ENCODE measurements at places on chromosomes 4 and X. TPM values are rescaled to one million over a fixed set of nuclear protein-coding genes. Genes with fewer than 3 reads are reported as not detected.

- no peak for DNase-seq
These were observed 24.4 kb downstream of the PPP2R3B start for GRCh38 chrX:362351-362750.

Gene VEGFD
- total RNA-seq, result not detected

DNA sequence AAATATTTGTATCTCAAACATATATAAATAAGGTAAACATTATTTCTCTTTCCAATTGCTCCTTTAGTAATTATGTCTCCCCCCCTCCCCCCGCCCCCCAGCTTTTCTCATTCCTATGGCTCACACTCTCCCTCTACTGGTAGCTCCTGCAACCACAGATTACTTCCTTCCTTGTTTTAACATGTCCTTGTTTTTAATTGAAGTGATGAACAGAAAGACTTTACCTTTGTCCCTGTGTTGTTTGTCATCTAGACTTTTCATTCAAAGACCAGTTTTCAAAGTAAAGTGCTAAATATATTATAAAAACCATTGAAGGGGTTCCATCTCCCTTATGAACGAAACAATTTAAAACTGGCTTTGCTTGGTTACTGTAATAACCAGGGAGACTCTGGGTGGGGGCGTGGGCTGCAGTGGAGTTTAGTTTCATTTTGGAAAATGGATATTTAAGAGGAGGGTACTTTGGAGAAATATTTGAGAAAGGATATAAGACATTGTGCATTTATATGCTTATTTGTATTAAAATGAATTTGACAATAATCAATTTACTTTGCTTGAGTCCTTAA lies 352.9 kb downstream of the RAPGEF2 start:
- DNase-seq, result peak; percentile 60

GRCh38 chr4:118948545-118949144 lies 60.0 kb downstream of the SYNPO2 start:
- DNase-seq, result no peak

GRCh38 chrX:8632924-8633323 lies 99.0 kb downstream of the ANOS1 start:
- DNase-seq, result no peak

Gene SMIM43
- total RNA-seq, result 0.26 TPM

DNA sequence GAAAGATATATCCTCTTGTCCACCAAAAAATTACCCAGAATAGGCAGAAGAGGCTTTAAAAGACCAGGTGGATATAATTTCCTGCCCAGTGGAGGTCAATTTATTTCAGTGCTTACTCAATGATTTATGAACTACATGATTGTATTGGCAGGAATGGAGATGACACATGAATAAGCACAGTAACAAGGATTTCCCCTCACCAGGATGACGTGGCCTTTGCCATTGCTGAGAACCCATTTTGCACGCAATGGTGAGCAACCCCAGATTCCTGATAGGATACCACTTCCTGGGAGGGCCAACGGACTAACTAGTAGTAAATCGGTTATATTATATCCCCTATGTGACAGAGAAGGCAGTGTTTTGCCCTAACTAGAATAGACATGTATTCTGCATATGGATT lies 11.6 kb upstream of the TTC29 start:
- DNase-seq, result peak; percentile 68

Gene SERTM2
- not detected for total RNA-seq

Gene SH2D1A
- total RNA-seq, result not detected

- DNase-seq, result no peak
These were observed 21.8 kb downstream of the TLR2 start for GRCh38 chr4:153705743-153706468.

Gene TREX2
- 0.39 TPM for total RNA-seq
